ENCODE measurements at places on chromosomes 3 and 15.

GRCh38 chr3:127158614-127159229 is 34.2 kb upstream of the PRR23E start:
- DNase-seq, result peak; percentile 70

DNA sequence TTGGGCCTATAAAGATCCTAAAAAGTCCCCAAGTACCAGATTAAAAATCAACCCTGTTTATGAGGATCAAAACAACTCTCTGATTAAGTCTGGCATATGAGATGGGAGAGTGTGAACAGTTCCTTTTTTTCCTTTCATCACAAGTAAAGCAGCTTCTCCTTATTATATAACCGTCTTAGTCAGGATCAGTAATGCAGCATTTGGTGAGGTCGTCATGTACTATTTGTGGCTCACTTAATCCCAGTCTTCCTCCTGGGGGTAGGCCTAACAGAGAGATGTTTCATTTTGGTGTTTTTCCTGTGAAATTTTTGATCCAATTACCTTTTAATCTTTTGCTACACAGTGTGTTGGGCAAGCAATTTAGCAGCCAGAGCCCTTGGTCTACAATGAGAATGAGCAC is 333.1 kb upstream of the KCNMB2 start:
- no peak for DNase-seq

GRCh38 chr3:87025661-87026645 is 35.0 kb upstream of the VGLL3 start:
- DNase-seq, result no peak

- DNase-seq, result no peak
Observed at GRCh38 chr15:31081056-31081455, 20.5 kb downstream of the TRPM1 start.

DNA sequence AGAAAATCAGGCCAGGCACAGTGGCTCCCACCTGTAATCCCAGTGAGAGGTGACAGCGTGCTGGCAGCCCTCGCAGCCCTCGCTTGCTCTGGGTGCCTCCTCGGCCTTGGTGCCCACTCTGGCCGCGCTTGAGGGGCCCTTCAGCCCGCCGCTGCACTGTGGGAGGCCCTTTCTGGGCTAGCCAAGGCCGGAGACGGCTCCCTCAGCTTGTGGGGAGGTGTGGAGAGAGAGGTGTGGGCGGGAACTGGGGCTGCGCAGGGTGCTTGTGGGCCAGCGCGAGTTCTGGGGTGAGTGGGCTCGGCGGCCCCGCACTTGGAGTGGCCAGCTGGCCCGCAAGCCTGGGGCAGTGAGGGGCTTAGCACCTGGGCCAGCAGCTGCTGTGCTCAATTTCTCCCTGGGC is 252.6 kb downstream of the FOXP1 start:
- DNase-seq, result no peak

- DNase-seq, result no peak
Observed at GRCh38 chr3:152226176-152226575, 42.6 kb upstream of the MBNL1 start.

Data from NCI-H524 (cell line).